ENCODE measurements at places on chromosomes 6 and 20.

DNA sequence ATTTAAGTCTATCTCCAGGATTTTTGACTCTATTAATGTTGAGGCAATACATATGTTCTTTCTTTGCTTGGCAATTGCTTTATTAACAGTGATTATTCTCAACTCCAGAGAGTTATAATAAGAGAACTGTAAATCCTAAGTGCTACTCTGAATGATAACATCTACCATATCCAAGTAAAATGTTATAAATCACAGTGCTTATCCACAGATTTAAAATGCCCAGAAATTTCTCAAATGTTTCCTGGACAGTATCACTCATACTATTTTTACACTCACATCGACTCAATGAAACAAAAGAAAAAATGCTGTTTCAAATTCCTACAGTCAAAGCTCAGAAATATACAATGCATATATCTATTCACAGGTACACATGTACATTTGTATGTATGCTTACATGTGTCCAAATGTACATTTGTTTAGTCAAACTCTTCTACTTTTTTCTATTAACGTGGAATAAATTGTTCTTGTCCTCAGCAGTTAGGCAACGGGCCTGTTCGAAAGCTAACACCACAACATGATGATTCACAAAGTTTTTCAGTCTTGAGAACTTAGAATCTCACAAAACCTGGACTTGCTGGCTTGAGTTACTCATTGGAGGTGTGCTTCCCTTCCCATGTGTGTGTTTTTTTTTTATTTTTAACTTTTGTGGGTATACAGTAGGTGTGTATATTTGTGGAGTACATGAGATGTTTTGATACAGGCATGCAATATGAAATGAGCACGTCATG lies 193.0 kb downstream of the GJA10 start:
- no peak for DNase-seq

DNA sequence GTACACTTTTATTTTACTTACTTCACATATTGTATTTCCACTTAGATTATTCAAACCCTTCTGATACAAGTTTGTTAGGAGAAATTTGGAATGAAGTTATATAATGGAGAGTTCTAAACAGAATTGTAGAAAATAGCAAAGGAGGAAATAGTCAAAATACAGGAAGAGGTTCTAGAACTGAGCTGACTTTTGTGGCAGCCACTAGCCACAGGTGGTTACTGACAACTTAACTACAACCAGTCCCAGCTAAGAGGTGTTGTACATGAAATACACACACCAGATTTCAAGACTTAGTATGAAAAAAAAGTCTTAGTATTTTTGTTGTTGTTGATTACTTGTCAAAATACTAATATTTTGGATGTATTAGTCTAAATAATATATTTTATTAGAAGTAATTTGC lies 727.4 kb upstream of the CITED2 start:
- DNase-seq = no peak

- no peak for DNase-seq
Observed at GRCh38 chr20:25987073-25987927, 290.6 kb upstream of the ZNF337 start.

DNA sequence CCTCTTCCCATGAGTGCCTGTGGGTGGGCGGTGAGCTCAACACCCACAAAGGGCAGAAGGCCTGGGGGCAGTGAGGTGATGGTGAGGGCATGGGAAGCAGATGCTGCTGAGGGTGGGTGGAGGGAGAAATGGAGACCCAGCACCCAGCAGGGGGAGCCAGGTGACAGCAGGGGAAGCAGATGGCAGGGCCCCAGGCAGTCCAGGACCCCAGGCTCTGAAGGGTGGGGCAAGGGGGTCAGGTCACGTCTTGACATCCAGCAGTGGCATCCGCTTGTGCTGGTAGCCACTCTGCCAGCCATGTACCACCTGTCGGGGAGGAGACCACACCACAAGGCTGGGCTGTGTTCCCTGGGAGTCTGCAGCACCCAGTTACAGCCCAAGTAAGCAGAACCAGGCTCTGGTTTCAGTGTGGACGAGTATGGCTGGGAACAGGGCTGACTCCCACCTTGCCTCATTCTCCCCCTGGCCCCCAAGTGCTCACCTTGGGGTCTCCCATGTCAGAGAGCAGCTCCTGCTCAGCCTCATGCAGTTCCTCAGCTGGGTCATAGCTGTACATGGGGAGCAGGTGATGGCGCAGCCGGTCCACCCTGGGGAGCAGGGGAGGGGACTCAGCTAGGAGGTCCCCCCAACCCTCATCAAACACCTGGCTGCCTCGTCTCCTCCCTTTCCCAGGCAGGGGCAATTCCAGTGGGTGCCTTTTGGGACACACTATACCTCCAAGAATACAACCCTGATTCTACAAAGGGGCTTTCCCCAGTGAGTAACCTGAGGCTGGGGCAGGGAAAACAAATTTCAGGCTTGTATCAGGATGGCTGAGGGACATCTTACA lies 2.0 kb downstream of the SMIM29 start:
- no peak for DNase-seq

GRCh38 chr6:118683881-118684872 lies 32.8 kb upstream of the CEP85L start:
- DNase-seq = no peak

DNA sequence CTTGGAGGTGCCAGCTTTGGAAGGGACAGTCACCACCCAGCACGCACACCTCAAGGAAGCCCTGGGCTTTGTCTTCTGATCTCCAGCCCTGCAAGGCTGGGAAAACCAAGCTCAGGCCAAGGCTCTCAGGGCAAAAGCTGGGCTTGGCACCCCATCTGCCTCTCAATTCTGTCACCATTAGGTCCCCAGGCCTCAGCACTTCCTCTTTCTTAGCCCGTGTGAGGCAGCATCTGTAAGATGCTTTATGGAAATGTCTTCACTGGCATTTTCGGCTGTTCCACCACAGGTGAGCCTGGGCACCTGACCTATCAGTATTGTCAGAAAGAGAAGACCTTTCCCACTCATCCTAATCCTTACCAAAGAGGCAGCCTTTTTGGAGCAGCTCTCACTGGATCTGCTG lies 24.6 kb downstream of the GMEB2 start:
- DNase-seq = no peak

DNA sequence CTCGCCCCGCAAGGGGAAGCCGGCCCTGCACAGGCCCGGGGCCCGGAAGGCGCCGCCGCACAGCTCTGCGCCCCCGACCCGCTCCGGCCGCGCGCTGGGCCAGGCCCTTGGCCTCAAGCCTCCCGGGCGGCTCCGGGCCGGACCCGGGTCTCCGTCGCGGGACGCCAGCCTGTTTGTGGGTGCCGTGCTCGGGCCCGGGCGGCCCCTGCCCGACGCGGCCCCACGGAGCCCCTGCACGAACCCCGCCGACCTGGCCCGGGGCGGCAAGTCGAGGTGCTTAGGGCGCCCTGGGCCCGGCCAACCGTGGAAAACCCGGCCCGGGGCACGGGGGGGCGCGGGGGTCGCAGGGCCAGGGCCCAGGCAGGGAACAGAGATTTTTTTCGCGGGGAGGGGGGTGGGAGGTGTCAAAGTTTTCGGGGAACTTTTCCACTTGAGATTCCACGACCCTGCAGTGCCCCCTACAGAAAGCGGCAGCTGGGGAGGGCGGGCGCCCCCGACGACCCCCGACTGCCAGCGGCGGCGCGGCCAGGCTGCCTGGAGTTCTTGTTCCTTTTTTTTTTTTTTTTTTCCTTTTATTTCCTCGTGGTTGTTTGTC lies 805 bp upstream of the STX16 start:
- no peak for DNase-seq

DNA sequence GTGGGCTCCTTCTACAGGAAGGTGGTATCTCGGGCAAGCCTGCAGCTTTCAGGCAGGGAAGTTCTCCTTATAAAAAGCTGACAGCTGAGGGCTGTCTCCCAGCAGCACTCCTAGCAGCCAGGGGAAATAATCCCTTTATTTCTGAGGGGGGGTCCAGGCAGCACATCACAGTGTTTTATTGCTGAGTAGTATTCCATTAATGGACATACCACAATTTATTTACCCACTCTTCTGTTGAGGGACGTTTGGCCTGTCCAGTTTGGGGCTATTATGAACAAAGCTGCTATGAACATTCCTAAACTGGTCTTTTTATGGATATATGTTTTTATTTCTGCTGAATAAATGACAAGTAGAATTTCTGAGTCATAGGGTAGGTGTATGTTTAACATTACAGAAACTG lies 20.0 kb upstream of the PHACTR2 start:
- no peak for DNase-seq

- DNase-seq = no peak
Observed at GRCh38 chr6:63372951-63373533, 53.3 kb upstream of the LGSN start.

DNA sequence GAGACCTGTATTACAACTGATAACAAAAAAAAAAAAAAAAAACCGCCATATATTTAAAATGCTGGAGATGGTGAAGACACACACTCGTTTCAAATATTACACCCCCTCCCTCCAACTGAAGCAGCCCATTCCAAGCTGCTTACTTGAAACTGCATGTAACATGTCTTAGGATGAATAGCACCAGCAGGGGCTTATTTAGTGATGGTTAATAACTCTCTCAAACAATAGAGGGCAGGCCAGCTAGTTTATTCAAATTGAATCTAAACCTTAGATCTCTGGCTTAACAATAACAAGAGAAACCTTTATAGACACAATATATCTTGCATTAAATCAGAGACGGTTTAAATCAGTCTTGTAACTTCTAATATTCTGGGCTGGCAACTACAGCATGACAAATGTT lies 9.3 kb upstream of the JPH2 start:
- no peak for DNase-seq

DNA sequence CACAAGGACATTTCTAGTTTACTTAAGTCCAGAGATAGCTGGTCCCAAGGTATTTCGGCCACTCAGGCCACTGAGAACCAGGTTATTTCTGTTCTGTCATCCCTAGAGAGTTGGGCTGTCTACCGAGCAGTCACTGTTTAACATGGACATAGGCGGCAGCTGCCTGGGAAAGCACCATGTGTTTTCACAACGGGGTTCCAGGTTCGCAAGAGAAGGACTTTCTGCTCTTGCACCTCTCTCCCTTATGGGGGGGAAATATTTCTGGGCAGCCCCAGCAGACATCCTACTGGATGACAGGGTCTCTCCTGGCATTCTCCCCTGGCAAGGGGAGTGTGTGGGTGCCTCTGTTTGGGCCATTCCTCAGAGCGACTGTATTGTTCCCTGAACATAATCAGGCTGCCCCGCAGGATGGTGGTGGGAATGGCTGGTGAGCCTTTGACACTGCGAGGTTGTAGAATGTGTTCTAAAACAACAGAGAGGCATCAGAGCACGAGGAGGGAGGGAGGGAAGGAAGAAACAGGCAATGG lies 64.4 kb upstream of the DUSP22 start:
- DNase-seq = no peak

- no peak for DNase-seq
Observed at GRCh38 chr6:46002264-46002663, 13.4 kb downstream of the CLIC5 start.

DNA sequence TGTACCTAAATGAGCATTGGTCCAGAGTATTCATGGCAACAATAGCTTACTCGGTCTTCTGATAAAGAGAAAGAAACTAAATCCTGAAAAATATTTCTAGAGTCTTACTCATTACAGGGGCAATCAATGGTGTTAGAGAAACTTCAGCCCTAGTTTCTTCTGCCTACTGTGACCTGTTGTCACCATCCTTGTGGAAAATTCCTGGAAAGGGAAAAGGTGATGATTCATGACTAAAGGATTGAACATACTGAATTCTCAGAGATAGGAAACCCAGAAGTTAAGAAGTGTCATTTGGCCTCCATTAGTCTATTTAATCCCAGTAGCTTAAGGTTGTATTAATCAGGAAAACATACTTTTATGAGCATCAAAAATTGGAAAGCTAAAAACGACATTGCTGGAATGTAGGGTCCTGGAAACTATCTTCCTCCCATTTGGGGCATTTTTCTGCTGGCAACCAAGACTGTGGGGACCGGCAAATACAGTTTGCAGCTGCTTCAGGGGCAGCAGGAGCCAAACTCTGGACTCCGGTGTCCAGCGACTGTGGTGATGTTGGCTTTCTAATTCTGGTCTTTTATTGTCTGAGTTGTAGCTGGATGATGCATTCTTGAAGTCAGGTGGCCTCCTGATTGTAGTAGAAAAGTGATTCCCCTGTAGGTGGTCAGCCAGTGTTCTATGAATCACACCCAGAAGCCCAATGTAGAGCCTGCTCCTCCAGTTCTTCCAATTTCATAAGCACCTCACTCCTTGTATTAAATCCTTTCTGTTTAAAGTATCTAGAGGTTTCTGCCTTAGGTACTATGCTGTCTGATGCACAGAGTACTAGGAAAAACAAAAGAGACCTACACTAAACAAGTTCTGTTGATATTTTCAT lies 67.6 kb downstream of the LCA5 start:
- DNase-seq = no peak

GRCh38 chr20:3312940-3313682 lies 74.1 kb upstream of the SLC4A11 start:
- no peak for DNase-seq

DNA sequence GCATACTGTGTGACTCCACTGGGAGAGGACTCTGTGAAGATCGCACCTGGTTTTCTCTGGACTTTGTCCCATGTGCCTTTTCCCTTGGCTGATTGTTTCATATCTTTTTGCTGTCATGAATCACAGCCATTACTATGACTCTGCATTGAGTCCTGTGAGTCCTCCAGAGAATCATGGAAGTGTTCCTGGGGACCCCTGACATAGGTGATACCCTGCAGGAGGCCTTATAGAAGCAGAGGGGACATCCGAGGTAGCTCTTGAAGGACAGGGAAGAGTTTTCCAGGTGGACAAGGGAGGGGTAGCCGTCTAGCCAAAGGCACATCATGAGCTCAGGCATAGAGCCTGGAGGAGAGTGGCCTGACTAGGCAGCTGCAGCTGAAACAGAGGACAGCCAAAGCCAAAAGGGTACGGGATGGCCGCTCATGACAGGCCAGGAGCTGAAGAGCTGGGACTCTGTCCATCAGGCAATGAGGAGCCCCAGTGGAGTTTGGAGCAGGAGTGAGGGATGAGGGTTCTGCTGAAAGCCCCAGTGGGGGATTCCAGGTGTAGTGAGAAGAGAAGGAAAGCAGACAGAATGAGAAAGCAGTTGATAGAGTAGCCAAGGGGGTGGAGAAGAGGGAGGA lies 86.6 kb upstream of the TOX2 start:
- DNase-seq = no peak

GRCh38 chr20:34311118-34312023 lies 8.2 kb upstream of the AHCY start:
- DNase-seq = no peak

DNA sequence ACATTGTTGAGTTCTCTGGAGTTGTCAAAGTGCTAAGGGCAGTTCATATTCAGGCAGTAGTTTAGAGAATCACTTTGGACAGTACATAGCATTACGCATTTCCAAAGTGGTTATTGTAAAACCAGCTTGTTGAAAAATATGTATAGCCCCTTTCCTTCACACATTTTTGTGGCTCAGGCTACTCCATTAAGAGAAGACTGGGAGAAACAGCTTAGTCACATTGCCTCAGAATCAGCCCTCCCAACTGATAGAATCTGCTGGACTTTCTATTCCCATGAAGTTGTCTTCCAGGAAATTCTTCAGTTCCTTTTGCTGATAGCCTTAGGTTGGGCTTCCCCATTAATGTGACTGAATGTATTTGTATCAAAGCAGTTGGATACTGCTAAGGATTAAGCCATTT lies 39.5 kb upstream of the HDGFL1 start:
- no peak for DNase-seq

- no peak for DNase-seq
Observed at GRCh38 chr6:52499026-52499425, 77.8 kb downstream of the TRAM2 start.

GRCh38 chr6:116511424-116512110 lies at the start of gene CALHM5:
Gene CALHM5, plus strand, starts transcription at chr6:116511639. Its CDS starts 58 bp downstream, at chr6:116511697.
- no peak for DNase-seq

- no peak for DNase-seq
Observed at GRCh38 chr20:38728911-38729642, 4.8 kb downstream of the SLC32A1 start.

Measured in omental fat pad (tissue), 4 donors.